ENCODE measurements at places on chromosomes 12 and 14.

DNA sequence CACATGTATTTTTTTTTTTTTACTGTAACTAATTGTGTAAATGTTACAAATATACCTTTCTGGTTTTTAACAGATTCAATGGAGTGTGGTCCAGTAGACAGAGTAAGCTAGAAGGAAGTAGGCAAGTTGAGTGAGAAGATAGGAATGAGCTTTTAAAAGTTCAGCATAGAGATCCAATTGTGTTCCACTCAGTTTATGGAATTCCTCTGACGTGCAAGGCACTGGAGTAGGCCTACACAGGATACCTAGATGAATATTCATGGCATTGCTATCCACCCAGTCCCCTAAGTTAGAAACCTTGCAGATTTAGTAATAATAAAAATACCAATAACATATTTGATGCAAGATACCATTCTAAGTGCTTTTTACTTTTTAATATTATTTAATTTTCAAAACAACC, 225.6 kb upstream of the ARID2 start:
- DNase-seq, result no peak

DNA sequence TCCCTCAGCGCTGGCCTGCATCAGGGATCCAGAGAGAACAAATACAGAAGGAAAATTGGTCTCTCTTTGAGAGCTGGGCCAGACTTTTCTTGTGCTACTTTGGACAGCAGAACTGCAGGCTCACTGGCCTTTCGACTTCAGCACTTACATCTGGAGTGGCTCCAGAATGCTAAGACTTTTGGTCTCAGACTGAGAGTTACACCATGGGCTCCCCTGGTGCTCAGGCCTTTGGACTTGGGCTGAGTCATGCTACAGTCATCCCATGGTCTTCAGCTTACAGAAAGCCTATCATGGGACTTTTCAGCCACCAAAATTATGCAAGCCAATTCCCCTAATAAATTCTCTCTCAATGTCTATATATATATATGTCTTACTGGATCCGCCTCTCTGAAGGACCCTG, 9.0 kb upstream of the CD163 start:
- DNase-seq, result no peak

- DNase-seq, result peak; percentile 25
These were observed 34.2 kb upstream of the DEGS2 start for GRCh38 chr14:100193417-100194357.

DNA sequence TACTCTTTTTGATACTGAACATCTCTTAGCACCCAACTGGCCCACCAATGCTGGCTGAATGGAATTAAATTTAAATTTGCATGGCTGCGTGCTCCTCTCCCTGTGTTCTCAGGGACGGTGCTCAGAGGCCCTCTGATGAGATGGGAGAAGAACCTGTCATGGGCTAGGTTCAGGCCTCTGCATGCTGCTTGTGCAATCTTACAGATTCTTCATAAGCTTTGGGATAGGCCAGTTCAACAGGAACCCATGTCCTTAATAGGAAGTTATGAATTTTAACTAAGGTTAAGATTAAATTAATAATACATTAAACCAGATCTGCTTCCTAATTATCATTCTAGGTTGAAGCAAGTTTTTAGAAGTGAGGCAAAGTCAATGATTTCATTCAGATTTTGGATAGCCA, 119.7 kb upstream of the LRIG3 start:
- DNase-seq, result no peak

- no peak for DNase-seq
These were observed 679.8 kb downstream of the NRXN3 start for GRCh38 chr14:78849952-78850351.

GRCh38 chr12:21984375-21984774, 43.1 kb upstream of the ABCC9 start:
- DNase-seq, result no peak

DNA sequence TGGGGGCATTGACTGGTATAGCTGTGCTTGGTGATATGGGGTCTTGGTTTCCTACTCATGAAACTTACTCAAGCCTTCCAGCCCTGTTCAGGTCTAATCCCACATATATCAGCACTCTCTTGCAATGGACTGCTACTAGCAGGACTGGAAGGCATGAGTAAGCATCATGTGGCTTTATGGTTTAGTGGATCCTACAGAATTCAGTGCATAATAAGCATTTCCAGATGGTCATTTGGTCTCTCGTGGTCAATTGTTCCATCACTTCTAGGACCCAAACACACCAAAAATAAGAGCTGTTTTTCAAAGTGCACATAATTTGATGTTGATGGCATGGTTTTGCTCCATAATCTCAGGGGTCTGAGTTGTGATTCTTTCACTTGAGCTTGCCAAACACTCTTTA, 114.4 kb downstream of the LMNTD1 start:
- no peak for DNase-seq

GRCh38 chr12:95099270-95099790, 25.9 kb upstream of the NR2C1 start:
- DNase-seq, result no peak

GRCh38 chr14:58238252-58239243, 6.1 kb upstream of the PSMA3 start:
- DNase-seq, result no peak

DNA sequence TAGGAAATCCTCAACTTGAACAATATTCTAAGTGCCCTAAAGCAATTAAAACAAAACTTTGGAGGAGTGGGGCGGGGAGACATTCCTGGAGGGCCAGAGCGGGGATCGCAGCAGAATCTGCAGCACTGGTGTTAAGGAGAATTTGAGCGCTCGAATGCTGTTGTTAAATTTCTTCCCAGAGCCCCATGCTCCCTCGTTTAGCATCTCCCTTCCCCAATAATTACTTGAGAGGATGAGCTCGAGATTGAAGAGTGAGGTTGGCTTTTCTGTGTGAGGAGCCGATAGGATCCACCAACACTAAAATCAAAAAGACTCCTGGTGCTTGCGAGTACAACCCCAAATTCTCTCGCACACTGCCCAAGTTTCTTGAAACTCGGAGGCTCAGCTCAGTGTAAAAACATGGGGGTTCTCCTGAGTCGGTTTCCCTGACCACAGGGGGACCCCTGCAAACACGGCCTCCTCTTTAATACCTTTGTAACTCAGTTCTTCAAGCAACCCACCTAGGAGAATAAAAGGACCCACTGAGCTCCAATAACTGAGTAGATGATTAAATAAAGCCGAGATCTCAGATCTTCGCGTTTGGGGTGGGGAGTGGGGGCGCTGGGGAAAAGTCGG, 10.2 kb upstream of the FOXG1 start:
- no peak for DNase-seq

- no peak for DNase-seq
These were observed 21.3 kb downstream of the PRKD1 start for GRCh38 chr14:29906256-29906870.

- DNase-seq, result no peak
These were observed 7.8 kb downstream of the AMN start for GRCh38 chr14:102930138-102930752.

DNA sequence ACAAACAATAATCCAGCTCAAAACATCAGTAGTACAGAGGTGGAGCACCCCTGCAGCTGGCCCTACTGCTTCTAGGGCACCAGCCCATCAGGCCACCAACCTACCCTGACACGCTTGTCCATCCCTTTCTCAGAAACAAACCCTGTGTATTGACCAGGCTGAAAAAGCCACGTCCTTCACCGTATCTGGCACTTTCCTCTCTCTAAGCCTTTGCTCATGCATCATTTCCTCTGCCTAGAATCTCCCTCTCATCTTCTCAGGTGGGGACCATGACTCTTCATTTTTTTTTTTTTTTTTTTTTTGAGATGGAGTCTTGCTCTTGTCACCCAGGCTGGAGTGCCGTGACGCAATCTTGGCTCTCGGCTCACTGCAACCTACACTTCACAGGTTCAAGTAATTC, 25.3 kb upstream of the FLVCR2 start:
- no peak for DNase-seq

DNA sequence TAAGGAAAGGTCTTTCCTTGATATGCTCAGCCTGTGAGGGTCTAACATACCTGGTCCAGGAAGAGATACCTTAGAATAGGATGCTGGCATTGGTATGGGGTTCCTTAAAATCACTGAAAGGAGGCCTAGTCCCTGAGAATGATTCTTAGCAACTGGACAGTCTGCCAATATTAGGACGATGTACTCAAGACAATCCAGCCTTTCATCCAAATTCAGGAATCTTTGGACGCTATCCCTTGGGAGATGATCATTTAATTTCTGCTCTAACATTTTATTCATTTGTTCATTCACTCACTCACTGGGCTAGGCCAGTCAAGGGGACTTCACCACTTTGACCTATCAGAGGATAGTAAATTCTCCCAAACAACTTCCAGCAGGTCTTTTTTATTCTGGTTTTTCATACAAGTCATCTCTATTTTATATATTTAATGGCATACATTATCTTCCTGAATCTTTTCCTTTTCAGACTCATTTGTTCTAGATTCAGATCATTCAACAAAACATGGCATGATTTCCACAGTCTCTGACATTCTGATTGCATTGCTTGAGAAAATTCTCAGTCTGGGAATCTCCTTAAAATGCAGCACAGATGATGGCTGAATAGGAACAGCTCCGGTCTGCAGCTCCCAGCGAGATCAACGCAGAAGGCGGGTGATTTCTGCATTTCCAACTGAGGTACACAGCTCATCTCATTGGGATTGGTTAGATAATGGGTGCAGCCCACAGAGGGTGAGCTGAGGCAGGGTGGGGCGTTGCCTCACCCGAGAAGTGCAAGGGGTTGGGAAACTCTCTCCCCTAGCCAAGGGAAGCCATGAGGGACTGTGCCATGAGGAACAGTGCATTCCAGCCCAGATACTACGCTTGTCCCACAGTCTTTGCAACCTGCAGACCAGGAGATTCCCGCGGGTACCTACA, 118.0 kb upstream of the PRICKLE1 start:
- no peak for DNase-seq

GRCh38 chr14:60064491-60065072, 27.1 kb upstream of the PCNX4 start:
- DNase-seq, result no peak

DNA sequence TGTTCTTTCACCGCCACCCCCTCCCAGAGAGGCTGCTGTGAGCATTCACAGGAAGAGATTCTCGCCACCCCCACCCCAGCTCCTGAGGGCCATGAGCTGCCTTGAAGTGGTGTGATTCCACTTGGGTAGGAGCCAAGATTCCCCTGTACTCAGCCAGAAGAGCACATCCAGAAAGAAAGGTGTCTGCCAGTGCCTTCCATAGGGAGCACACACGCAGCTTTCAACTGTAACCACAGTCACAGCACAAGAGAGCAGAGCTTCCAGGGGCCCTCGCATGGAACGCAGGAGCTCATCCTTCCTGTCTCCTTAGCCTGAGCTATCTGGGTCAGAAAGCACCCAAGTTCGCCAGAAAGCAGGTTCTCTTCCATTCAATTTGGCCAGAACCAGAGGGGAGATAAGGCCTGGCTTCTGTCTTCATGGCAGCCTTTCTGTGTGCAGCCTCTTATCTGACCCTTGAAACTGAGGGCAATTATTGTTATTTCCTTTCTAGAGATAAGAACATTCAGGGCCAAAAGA, 66.6 kb upstream of the SCN8A start:
- no peak for DNase-seq

DNA sequence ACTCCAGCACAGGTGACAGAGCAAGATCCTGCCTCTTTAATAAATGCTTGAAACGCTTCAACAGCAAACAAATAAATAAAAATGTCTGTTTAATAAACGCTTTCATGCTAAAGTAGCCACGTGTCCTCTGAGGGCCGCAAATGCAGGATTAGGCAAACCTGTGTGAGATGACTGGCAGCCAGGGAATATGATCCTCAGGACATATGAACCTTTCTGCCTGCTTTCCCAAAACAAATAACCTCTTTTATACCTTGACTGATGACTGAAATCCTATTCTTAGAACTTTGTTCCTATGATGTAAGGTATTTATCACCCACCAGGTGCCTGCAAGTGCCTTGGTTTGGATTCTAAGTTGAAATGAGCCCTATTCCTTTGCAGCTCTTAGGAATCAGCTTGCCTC, 14.5 kb upstream of the FLVCR2 start:
- no peak for DNase-seq

GRCh38 chr14:102396521-102396920, 33.8 kb downstream of the TECPR2 start:
- no peak for DNase-seq

DNA sequence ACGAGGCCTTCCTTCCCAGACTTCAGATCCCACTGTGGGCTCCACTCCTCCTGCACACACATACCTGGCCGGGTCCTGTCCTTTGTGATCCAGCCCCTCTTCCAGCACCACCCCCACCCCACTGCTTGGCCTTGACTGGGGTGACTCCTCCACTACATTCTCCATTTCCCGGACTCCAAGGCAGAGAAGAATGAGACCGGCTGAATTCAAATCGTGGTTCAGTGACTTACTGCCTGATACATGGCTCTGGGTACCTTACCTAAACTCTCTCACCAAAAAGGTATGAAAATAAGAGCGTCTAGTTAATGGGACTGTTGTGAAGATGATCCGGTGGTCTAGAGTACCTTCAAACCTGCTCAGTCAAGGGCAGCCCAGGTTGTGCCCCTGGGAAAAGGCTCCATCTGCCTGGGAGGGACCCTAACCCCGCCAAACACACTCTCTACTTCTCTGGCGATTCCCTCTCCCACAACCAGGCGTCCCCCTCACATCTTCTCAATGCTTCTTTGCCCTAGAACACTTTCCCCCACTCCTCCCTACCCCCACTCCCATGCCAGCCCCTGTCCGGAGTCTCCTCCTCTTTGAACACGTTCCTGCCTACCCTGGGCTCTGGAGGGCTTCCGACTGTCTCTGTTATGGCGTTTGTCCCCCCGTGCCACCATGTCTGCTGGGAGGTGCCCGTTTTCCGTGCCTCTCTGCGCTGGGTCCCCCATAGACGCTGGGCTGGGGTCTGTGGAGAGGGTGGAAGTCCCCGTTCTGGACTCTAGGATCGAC, 1.5 kb upstream of the ZBTB42 start:
- DNase-seq, result no peak

DNA sequence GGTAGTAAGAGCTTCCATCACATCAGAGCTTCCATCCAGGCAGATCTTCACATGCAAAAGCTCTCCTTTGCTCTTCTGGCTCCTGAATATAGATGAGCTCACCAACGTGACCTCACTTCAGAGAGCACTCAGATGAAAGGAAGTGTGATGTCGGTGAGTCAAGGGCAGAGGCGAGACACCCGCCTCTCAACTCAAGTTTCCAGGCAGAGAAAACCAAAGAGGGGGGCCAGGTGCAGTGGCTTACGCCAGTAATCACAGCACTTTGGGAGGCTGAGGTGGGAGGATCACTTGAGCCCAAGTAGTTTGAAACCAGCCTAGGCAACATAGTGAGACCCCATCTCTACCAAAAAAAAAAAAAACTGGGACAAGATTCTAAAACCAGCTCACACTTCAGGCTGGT, 126.9 kb downstream of the DUSP6 start:
- DNase-seq, result no peak

All from hypothalamus (tissue), 51 donors.